ENCODE measurements at places on chromosomes 2 and 18. TPM values are rescaled to one million over a fixed set of nuclear protein-coding genes. Genes with fewer than 3 reads are reported as not detected.
A peak's percentile ranks its signal among the peaks of the same experiment; 100 is the strongest.

GRCh38 chr2:218436992-218437391, 18.1 kb downstream of the VIL1 start:
- H3K4me3 ChIP-seq: no peak overlapping the region
- H3K36me3 ChIP-seq: no peaks in the 10 kb centered on the region
- no peaks in the 10 kb centered on the region for H3K4me1 ChIP-seq
- no peak for DNase-seq
- no peak overlapping the region for H3K27ac ChIP-seq

DNA sequence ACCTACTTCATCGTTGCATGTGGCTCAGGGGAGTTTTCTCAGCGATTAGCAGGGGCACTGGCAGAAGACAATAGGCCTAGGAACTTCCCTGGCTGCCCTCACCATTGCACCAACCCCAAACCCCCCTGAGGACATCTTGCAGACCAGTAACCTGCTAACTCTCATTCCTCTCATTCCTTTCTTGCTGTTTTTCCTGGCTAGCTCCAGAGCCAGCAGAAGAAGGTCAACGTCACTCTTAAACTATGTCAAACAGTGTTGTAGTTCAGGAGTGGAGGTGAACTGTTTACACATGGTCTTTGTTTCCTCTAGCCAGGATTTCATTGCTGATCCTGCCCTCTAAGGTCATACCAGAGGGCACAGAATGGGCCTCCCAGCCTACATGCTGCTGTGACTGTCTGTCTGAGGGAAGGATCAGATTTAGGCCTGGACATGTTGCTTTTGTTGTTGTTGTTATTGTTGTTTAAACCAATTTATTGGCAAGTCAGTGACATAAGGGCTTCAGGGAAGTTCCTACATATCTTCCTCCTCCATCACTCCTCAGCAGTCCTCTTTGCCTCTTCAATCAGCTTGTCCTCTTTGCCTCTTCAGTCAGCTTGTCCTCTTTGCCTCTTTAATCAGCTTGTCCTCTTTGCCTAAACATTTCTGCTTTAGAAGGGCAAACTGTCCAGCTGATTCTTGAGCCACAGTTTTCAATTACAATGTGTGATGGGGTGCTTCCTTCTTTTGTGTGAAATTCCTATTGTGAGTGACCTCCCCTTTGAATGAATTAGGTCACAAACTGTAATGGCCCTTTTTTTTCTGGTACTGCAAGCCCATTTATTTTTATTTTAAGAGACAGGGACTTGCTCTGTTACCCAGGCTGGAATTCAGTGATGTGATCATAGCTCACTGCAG, 471.9 kb upstream of the TNP1 start:
- peak; percentile 94 for DNase-seq
- peaks cover 50% of the 10 kb centered on the region for H3K4me1 ChIP-seq
- H3K4me3 ChIP-seq: no peak overlapping the region
- peak overlapping the region; percentile 82 for H3K27ac ChIP-seq
- H3K27me3 ChIP-seq: no peaks in the 10 kb centered on the region

- DNase-seq: no peak
- no peak overlapping the region for H3K27ac ChIP-seq
- H3K36me3 ChIP-seq: peaks cover 33% of the 10 kb centered on the region
Observed at GRCh38 chr2:10163498-10164486, 41.3 kb downstream of the RRM2 start.

- H3K4me3 ChIP-seq: no peak overlapping the region
- no peaks in the 10 kb centered on the region for H3K27me3 ChIP-seq
- no peaks in the 10 kb centered on the region for H3K36me3 ChIP-seq
- DNase-seq: no peak
Observed at GRCh38 chr2:230942371-230942770, 17.3 kb upstream of the GPR55 start.

- H3K36me3 ChIP-seq: no peaks in the 10 kb centered on the region
- H3K27ac ChIP-seq: peak overlapping the region; percentile 90
- H3K4me3 ChIP-seq: no peak overlapping the region
- no peaks in the 10 kb centered on the region for H3K27me3 ChIP-seq
- H3K4me1 ChIP-seq: peaks cover 73% of the 10 kb centered on the region
- peak; percentile 79 for DNase-seq
Observed at GRCh38 chr2:43073401-43073825, 153.0 kb downstream of the ZFP36L2 start.

GRCh38 chr2:104860451-104860790, 6.5 kb downstream of the POU3F3 start:
- no peaks in the 10 kb centered on the region for H3K4me1 ChIP-seq
- no peak for DNase-seq
- no peak overlapping the region for H3K4me3 ChIP-seq
- H3K27me3 ChIP-seq: peaks cover 43% of the 10 kb centered on the region

DNA sequence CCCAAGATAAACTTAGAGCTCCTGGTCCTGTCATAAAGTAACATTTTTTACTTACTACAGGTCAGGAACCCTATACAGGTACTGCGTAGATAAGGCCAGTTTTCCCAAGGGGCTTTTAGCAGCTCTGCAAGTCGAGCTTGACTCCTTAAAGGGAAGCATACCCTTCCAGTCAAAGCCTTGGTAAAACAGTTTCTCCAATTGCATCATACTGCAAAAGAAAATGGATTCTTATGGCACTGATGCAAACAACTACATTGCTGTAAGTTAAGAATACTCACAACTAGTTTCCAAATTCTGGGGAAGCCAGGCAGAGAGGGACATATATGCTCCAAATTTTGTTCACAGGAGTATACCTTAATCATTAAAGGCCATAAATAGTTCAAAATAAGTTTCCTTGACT, 31.0 kb downstream of the MYO3B start:
- H3K4me1 ChIP-seq: no peaks in the 10 kb centered on the region
- H3K27ac ChIP-seq: no peak overlapping the region
- no peaks in the 10 kb centered on the region for H3K36me3 ChIP-seq
- H3K4me3 ChIP-seq: no peak overlapping the region
- H3K27me3 ChIP-seq: no peaks in the 10 kb centered on the region
- no peak for DNase-seq

- H3K36me3 ChIP-seq: no peaks in the 10 kb centered on the region
- no peak for DNase-seq
- no peak overlapping the region for H3K4me3 ChIP-seq
- H3K27ac ChIP-seq: no peak overlapping the region
- no peaks in the 10 kb centered on the region for H3K4me1 ChIP-seq
- no peaks in the 10 kb centered on the region for H3K27me3 ChIP-seq
Observed at GRCh38 chr2:3611589-3611988, 16.7 kb downstream of the COLEC11 start.

GRCh38 chr18:9803698-9804516, 81.9 kb upstream of the TXNDC2 start:
- no peak for DNase-seq
- H3K4me3 ChIP-seq: no peak overlapping the region
- H3K4me1 ChIP-seq: peaks cover 44% of the 10 kb centered on the region
- H3K27ac ChIP-seq: no peak overlapping the region
- no peaks in the 10 kb centered on the region for H3K27me3 ChIP-seq

DNA sequence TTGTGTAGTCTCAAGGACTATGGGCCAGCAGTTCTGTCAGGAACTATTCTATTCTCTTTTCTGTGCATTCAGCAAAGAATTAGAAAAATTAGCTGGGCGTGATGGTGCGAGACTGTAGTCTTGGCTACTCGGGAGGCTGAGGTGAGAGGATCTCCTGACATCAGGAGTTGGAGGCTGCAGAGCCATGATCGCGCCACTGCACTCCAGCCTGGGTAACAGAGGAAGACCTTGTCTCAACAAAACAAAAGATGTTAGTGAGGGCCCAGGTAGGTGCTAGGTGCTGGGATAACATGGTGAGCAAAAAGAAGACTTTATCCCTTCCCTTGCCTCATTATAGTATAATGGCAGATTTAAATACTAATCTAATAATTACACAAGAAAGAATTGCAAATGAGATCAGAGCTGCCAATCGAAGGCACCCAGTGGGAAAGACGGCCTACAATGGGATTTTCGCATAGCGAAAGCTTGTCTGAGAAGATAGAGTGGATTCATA, 447 bp upstream of the MRPL19 start:
- 0 out of 2 replicates have a peak overlapping the region, but pooled peaks have one; percentile 55 for H3K27ac ChIP-seq
- H3K4me1 ChIP-seq: peaks cover 6% of the 10 kb centered on the region
- DNase-seq: no peak
- peak overlapping the region; percentile 94 for H3K4me3 ChIP-seq
- peaks cover 33% of the 10 kb centered on the region for H3K36me3 ChIP-seq

GRCh38 chr18:42929857-42930256, 185.6 kb downstream of the RIT2 start:
- no peak for DNase-seq
- no peaks in the 10 kb centered on the region for H3K36me3 ChIP-seq
- H3K4me1 ChIP-seq: no peaks in the 10 kb centered on the region
- H3K27me3 ChIP-seq: no peaks in the 10 kb centered on the region
- no peak overlapping the region for H3K27ac ChIP-seq

- H3K27ac ChIP-seq: no peak overlapping the region
- H3K27me3 ChIP-seq: no peaks in the 10 kb centered on the region
- no peaks in the 10 kb centered on the region for H3K36me3 ChIP-seq
- DNase-seq: no peak
- H3K4me3 ChIP-seq: no peak overlapping the region
- H3K4me1 ChIP-seq: peaks cover 10% of the 10 kb centered on the region
Observed at GRCh38 chr2:149679286-149679685, 91.7 kb upstream of the MMADHC start.

GRCh38 chr2:203280428-203281064, 41.7 kb downstream of the CYP20A1 start:
- H3K4me1 ChIP-seq: peaks cover 16% of the 10 kb centered on the region
- H3K27me3 ChIP-seq: no peaks in the 10 kb centered on the region
- no peak overlapping the region for H3K4me3 ChIP-seq
- DNase-seq: peak; percentile 78

DNA sequence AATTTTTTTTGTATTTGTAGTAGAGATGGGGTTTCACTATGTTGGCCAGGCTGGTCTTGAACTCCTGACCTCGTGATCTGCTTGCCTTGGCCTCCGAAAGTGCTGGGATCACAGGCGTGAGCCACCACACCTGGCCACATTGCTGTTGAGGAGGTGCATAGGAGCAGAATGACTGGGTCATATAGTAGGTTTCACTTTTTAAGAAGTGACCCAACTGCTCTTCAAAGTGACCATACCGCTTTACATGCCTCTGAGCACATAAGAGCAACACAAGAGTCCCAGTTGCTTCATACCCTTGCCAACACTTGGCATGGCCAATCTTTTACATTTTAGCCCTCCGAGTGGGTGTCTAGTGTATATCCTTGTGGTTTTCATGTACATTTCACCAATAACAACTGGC, 28.9 kb downstream of the RRM2 start:
- DNase-seq: no peak
- no peaks in the 10 kb centered on the region for H3K4me1 ChIP-seq
- no peak overlapping the region for H3K27ac ChIP-seq
- no peaks in the 10 kb centered on the region for H3K27me3 ChIP-seq
- H3K36me3 ChIP-seq: peaks cover 60% of the 10 kb centered on the region

DNA sequence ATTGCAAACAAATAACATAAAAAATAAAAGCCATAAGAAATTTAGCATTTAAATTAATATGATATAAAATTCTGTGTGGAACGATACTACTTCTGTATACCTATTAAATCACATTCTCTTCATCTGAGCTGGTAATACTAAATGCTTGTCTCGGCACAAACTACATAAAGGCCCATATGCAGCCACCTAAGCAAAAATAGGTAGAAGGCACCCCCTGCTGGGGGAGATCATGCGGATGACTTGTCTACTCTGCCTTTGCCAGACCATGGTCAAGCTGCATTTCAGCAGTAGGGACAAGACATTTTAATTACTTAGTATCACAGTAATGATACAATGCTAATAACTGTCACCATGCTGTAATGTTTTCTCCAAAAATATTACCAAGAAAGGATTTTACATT, 108.0 kb downstream of the CDH19 start:
- H3K36me3 ChIP-seq: no peaks in the 10 kb centered on the region
- H3K4me3 ChIP-seq: no peak overlapping the region
- DNase-seq: no peak

DNA sequence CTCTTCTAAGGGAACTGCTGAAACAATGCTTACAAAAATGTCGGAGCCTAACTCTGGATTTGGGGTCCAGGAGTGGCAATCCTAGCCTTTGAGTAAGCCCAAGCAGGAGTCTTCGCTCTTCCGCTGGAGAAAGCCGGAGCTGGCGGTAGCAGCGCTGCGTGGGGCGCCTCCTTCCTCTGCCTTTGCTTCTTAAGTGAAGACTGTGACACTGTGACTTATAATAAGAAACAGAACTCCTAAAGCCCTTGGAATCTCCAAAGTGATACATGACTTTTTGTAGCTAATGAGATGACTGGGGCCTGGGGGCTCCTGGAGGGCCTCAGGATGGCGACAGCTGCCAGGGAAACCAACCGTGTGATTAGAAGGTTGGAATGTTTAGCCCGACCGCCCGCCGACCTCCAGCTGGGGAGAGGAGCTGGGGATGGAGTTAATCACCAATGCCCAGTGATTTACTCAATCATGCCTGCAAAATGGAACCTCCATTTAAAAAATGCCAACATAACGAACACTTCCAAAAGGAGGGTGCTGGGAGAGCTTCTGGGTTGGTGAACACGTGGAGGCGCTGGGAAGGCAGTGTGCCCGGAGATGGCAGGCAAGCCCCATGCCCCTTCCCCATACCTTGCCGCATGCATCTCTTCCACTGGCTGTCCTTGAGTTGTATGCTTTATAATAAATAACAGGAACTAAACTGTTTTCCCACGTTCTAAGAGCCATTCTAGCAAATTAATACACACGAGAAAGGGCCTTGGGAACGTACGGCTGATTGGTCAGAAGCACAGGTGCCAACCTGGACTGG, 29.0 kb upstream of the MAL start:
- H3K27ac ChIP-seq: no peak overlapping the region
- H3K4me3 ChIP-seq: no peak overlapping the region
- H3K36me3 ChIP-seq: no peaks in the 10 kb centered on the region
- no peaks in the 10 kb centered on the region for H3K4me1 ChIP-seq
- DNase-seq: no peak

- DNase-seq: no peak
- no peaks in the 10 kb centered on the region for H3K36me3 ChIP-seq
- H3K4me3 ChIP-seq: no peak overlapping the region
- no peak overlapping the region for H3K27ac ChIP-seq
- peaks cover 16% of the 10 kb centered on the region for H3K4me1 ChIP-seq
Observed at GRCh38 chr2:37417321-37417720, 72.9 kb downstream of the QPCT start.

The SLC25A52 gene
- not detected for total RNA-seq

The BOLL gene
- total RNA-seq: not detected

DNA sequence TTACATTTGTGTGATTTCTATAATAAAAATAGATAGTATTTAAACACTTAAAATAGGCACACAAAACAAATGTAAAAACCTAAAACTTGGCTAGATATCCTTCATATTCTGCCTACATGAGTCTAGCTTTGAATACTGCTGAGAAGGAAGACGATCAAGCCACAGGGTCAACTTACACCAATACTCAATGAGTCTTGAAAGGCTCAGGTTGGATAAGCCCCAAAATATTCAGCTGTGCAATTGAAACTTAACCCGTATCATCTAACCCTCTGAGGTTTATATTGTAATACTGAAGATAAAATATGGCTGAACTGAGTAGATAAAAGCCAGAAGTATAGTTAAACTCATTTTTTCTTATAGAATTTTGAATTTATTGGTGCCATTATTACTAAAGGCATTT, 313.0 kb upstream of the NRXN1 start:
- no peak overlapping the region for H3K4me3 ChIP-seq
- no peaks in the 10 kb centered on the region for H3K36me3 ChIP-seq
- H3K27ac ChIP-seq: no peak overlapping the region
- H3K4me1 ChIP-seq: no peaks in the 10 kb centered on the region
- DNase-seq: no peak
- H3K27me3 ChIP-seq: no peaks in the 10 kb centered on the region

The ITGA6 gene
- total RNA-seq: 26.7 TPM

- no peak overlapping the region for H3K4me3 ChIP-seq
- H3K4me1 ChIP-seq: no peaks in the 10 kb centered on the region
- H3K27ac ChIP-seq: no peak overlapping the region
Observed at GRCh38 chr2:105114551-105114950, 76.7 kb downstream of the MRPS9 start.

The IL37 gene
- not detected for total RNA-seq

Data from SJSA1 (cell line).